ENCODE measurements at places on chromosomes 13 and 19. TPM values are rescaled to one million over a fixed set of nuclear protein-coding genes. Genes with fewer than 3 reads are reported as not detected.

DNA sequence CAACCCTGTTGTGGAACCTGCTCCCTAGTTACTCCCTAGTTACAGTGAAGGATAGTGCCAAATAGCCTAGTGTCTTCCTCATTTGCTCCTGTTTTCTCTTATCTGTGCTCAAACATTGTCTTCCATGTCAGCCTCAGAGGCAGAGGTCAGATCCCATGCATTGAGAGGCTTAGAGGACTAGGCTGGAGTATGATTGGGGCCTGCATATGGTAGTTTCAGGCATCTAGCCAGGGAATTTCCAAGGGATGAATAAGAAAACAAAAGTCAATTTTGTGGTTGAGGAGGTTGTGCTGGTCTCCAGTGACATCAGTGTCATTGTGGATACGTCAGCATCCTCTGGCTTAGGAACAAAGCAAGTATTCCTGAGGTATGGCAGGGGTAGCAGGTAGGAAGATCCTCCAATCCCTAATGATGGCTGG, 9.4 kb downstream of the ZNF546 start:
- peak; percentile 95 for DNase-seq

The KLK14 gene
- not detected for total RNA-seq

- DNase-seq = no peak
These were observed 1308.4 kb downstream of the SLITRK5 start for GRCh38 chr13:88979465-88980175.

The IGLON5 gene
- total RNA-seq = not detected

- no peak for DNase-seq
These were observed 68.9 kb upstream of the FREM2 start for GRCh38 chr13:38617936-38618335.

The PLD3 gene
- total RNA-seq = 228 TPM

GRCh38 chr19:5798244-5798643, 6.6 kb upstream of the NRTN start:
- DNase-seq = no peak

DNA sequence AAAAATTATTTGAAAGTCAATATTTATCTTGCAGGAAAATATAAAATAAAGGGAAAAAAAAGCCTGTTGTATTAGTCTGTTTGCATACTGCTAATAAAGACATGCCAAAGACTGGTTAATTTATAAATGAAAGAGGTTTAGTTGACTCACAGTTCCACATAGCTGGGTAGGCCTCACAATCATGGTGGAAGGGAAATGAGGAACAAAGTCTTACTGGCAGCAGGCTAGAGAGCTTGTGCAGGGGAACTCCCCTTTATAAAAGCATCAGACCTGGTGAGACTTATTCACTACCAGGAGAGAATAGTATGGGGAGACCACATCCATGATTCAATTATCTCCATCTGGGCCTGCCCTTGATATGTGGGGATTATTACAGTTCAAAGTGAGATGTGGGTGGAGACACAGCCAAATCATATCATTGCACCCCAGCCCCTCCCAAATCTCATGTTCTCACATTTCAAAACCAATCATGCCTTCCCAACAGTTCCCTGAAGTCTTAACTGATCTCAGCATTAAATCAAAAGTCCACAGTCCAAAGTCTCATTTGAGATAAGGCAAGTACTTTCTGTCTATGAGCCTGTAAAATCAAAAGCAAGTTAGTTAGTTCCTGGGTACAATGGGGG, 1416.5 kb upstream of the SPRY2 start:
- no peak for DNase-seq

The KLK15 gene
- total RNA-seq = not detected

DNA sequence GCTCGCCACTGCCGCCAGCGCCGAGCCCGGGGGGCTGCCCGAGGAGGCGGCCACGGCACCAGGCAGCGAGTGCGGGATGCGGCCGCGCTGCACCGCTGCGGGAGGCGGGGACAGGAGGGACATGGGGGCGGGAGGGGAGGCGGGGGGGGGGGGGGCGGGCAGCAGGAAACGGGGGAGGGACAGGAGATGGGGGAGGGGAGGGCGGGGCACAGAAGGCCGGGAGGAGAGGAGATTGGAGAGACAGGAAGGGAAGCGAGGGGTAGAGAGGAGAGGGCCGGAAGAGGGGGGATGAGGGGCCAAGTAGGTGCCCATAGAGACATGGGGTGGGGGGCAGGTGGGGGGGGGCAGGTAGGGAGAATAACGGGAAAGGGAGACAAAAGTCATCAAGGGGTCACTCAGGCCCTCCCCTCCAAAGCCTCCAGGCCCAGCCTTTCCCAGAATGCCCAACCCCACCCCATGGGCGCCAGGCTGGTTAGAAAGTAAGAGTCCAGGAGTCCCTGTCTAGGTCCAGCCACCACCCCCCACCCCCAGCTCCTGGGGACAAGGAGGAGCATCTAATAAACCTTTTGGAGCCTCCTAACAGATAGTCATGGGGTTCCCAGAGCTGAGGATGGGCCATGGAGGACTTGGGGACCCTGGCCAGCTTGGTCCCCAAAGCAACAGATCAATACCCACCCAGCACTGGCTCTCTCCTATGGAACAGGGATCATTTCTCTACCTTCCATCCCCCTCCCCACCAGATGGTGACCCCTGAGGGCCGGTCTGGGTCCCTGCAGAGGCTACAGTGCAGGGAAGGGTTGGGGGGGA, 9.5 kb downstream of the NR2F6 start:
- no peak for DNase-seq

The TMEM272 gene
- total RNA-seq = not detected

DNA sequence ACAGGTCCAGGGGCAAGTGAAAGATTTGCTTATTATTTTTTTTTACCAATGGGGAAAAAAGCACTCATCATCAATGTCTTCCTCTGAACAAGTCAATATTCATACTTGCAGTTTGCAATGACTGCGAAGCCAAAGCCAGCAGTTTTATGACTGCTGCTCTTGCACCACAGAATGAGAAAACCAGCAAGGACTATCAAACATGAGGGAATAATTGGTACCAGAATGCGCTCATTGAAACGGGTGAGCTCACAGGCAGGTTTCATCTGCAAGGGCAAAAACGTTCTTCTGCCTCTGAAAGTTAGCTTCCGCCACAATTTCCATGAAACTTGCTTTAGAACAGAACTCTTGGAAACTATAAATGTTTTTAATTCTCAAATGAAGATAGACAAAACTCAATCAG, 5.5 kb downstream of the DLEU7 start:
- no peak for DNase-seq

The ZNF841 gene
- 22.5 TPM for total RNA-seq

The PPM1N gene
- total RNA-seq = 0.60 TPM

DNA sequence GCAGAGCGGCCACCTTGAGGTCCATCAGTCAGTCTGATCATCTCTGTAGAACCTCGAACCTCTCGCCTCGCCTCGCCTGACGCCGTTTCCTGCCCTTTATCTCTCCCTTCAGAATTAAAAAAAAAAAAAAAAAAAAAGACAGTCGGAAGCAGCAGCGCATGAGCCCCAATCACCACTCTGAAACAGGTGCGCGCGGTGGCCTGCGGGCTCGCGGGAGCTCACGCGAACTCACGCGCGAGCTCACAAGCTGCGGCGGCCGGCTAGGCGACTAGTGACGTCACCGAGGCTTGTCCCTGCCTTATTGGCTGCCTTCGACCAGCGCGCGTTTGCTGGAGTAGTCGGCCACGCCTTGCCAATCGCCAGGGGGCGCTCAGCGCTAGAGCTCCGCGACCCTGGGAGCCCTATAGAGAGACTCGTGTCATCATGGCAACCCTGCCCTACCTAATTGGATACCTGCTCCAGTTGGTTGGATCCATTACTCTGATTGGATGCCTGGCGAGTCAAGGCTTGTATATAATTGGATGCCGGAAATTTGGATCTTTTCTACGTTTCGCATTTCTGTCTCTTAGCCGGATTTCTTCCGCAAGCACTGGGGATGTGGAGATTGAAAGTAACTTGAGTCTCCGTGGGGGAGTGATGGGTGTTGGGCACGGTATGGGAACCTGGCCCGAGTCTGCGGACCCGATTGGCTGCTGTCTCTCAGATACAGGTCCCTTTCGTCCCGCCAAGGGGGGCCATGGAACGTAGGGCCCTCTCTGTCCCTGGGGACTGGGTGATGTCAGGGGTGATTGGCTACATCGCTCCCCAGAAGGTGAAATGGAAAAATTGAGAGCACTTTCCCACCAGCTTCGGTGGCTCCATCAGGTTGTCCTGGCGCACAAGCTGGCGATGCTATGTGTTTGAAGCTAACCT, 31.6 kb downstream of the SYT3 start:
- peak; percentile 94 for DNase-seq

GRCh38 chr13:111316161-111316730, 4.2 kb upstream of the TEX29 start:
- DNase-seq = peak; percentile 26

DNA sequence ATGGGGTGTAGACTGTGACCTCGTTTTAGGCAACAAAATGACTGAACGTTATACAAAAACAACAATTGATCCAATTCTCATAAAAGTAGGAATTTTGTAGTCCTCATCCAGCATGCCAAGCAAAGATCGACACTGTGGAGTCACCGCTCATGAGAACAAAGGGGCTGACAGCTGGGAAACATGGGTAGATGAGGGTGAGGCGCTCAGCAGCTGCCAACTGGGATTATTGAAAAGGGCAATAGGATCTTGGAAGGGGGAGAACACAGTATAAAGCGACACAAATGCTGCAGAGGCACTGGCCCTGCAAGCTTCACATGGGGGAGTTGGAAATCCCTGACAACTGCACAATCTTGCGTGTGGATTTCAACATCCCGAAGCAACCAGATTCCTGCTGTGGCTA, 5.4 kb upstream of the ZNF765 start:
- DNase-seq = no peak

The MPND gene
- 6.5 TPM for total RNA-seq

DNA sequence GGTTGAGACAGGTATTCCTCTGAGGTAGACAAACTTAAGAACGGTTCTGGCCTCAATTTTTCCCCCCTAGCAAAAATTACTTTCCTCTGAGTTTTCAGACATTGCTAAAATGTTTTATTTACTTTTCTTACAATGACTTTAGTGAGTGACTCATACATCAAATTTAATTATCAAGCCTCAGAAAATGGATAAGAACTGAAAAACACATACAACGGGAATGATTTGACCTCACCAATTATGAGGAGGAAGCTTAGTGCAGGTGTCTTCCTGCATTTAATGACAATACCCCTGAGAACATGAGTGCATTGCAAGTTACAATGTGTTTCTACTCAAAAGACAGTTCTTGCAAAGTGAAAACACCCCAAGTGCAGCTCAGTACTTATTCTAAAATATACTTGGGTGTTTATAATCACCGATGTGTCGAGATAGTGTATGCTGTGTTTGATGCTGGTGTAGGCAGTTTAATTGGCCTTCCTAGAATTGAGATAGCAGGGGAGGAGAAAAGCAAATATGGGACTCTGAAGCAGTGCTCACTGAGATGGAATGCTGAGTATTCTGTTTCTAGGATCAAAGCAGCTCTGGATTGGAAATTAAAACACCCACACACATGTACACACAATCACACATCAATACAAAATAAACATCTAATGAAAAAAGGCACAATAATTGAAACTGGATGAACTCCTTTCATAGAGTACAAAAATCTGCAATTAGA, 189.5 kb upstream of the SLC10A2 start:
- no peak for DNase-seq

The NPAS1 gene
- total RNA-seq = 0.17 TPM

The ZNF320 gene
- 9.3 TPM for total RNA-seq

The CACNG7 gene
- not detected for total RNA-seq

GRCh38 chr13:101303521-101303920, 112.8 kb downstream of the NALCN start:
- no peak for DNase-seq

The ZNF492 gene
- total RNA-seq = 1.1 TPM

DNA sequence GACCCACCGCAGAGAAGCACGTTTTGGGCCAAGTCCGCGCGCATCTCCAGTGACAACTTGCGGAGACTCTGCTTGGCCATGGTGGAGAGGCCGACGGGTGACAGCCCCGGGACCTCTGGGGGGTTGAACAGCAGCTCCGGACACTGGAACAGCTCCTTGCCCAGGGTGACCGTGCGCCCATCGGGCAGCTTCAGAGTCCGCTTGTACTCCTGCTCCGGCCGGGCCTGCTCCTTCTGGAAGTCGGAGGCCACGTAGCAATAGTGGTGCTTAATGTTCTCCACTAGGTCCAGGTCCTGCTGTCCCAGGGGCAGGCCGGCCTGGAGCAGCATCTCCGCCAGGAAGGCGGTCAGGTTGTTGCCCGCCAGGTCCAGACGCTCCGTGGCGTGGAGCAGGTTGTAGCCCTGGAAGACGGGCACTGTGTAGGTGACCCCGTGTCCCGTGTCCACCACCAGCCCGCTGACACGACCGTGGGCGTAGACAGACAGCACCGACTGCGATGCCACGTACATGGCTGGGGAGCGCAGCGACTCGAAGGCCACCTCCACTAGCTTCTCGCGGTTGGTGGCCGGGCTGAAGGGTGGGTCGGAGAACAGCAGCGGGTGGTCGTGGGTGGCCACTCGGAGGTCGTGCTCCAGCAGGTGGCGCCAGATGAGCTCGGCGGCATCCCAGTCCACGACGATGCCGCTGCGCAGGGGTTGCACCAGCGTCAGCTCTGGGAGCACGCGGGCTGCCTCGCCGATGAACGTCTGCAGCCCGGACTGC, 743 bp downstream of the ACTL9 start:
- DNase-seq = no peak

The LPAR2 gene
- total RNA-seq = 1.0 TPM

- no peak for DNase-seq
These were observed 5.9 kb downstream of the MTMR6 start for GRCh38 chr13:25281193-25281934.

The OR4F17 gene
- not detected for total RNA-seq

The URAD gene
- total RNA-seq = not detected

The FLT3LG gene
- total RNA-seq = 1.6 TPM

DNA sequence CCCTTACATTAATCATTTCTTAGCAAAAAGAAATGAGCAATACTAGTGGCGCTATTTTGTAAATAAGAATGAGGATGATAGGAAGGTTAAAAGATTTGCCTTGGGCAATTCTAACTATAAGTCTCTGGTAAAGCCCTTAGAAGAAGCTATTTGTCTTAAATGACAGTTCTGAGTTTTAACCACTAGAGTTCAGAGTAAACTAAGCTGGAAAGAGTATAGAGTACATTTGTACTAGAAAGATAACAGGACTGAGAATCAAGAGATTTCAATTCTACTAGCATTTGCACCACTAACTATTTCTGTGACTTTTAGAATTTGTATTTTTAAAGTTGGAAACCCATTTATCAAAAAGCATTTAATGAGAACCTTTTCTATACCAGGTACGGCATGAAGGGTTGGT, 750.3 kb downstream of the OLFM4 start:
- no peak for DNase-seq

GRCh38 chr19:12987190-12987589, 8.1 kb upstream of the NFIX start:
- DNase-seq = no peak

The GNA15 gene
- total RNA-seq = 0.23 TPM

The CEACAM19 gene
- 0.85 TPM for total RNA-seq

The NBEA gene
- total RNA-seq = 3.6 TPM

GRCh38 chr13:112467236-112467635, 91.1 kb downstream of the SPACA7 start:
- DNase-seq = no peak

DNA sequence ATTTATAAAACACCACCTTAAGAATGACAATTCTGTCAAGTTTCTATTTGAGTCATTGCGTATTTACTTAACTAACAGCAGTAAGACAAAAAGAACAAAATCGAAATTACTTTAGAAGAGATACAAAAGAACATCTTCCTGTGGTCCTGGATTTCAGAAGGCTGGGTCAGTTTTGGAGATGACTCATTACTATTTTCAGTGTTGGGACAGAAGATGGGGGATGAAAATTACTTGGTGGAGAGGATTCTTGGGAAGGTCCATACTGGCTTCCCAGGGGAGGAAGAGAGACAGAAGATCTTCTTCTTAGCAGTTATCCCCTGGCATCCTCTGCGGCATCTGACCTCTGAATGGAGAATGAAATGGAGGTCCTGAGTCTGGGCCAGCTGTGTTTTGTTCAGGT, 33.5 kb upstream of the CSNK1A1L start:
- DNase-seq = no peak

The KLF16 gene
- total RNA-seq = 9.5 TPM

The LIM2 gene
- not detected for total RNA-seq

The TLE6 gene
- 2.7 TPM for total RNA-seq
